Adrenal gland (tissue), 19 donors: ENCODE measurements at places on chromosomes 2 and 18. TPM values are rescaled to one million over a fixed set of nuclear protein-coding genes. Genes with fewer than 3 reads are reported as not detected.

GRCh38 chr18:55488473-55488872, 99.5 kb downstream of the TCF4 start:
- no peak for DNase-seq
- H3K27ac ChIP-seq = no peak overlapping the region
- no peak overlapping the region for H3K4me3 ChIP-seq
- H3K27me3 ChIP-seq = no peaks in the 10 kb centered on the region

DNA sequence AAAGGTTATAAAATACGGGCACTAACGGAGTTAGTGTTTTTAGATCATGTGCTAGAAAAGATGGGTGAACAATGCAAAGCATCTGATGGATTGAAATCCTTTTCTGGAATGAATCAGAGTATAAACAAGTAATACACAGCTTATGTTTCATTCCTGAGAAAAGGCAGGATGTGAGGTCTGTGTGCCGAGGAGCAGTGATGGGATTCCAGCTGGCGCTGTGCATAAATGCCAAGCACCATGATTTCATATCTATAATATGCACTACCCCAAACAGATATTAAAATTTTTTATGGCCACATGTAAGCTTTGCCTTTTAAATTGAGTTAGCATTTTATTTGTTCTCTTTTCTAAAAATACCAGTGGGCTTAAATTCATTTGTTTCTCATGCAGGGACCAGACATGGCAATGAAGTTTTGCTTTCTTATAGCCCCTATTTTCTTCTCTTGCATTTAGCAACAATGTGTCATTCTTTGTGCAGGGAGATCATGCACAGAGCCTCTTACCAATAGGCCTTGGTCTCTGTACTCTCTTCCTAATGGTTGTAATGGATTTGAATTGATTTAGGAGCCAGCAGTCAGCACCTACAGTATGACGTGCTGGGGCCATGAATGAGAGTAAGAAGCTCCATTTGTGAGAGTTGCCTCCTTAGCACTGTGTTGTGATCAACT, 323.9 kb downstream of the SLC8A1 start:
- H3K27ac ChIP-seq = no peak overlapping the region
- H3K27me3 ChIP-seq = no peaks in the 10 kb centered on the region
- H3K4me1 ChIP-seq = no peaks in the 10 kb centered on the region
- H3K36me3 ChIP-seq = no peaks in the 10 kb centered on the region
- no peak overlapping the region for H3K4me3 ChIP-seq

DNA sequence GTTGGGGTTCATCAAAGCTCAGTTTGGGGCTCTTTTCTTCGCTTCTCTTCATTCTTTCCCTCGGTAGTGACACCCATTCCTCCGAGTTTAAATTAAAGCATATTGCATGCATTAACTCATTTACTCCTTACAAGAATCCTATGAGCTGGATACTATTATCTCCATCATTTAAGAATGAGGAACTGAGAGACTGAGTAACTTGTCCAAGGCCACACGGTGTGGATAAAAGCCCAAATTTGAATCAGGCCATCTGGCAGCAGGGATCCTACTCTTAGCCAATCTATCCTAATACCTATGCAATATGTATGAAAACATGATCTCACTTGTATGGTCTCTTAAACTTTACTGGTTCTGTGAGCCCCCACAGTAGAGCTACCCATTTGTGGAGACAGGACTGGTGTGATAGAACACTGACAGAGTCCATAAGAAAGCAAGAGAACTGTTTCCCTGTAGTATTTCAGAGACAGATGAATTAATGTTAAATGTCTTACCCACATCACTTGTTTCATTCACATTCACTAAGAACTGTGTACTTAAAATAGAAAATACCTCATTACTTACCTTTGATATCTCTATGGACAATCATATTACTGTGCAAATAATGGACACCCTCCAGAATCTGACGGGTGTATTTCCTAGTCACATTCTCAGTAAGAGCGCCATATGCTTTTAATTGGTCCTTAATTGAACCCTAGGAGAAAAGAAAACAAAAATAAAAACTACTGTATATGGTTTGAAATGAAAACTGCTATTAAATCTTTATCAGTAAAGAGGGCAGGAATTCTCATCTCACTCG, 20.4 kb upstream of the ERCC3 start:
- no peak overlapping the region for H3K27ac ChIP-seq
- H3K27me3 ChIP-seq = no peaks in the 10 kb centered on the region
- H3K36me3 ChIP-seq = no peaks in the 10 kb centered on the region
- no peak for DNase-seq
- H3K4me1 ChIP-seq = no peaks in the 10 kb centered on the region

DNA sequence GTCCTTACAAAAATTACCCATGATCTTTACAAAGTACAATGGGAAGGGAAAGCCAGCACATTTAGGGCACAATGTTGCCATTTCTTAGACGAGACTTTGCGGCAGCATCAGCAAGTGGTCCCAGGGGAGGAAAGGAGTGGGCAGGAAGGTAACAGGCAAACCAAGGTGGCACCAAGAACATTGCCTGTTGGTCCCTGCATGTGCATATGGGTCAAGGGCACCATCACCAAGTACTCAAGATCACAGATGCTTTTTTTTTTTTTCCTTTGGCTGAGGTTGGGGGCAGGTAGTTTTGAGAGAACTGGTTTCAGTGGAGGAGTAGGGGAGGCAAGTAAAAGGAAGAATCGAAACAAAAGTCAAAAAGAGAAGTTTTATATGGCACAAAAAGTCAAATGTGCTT, 752 bp upstream of the CYTIP start:
- H3K27me3 ChIP-seq = no peaks in the 10 kb centered on the region
- no peak for DNase-seq
- H3K36me3 ChIP-seq = no peaks in the 10 kb centered on the region
- H3K27ac ChIP-seq = no peak overlapping the region

DNA sequence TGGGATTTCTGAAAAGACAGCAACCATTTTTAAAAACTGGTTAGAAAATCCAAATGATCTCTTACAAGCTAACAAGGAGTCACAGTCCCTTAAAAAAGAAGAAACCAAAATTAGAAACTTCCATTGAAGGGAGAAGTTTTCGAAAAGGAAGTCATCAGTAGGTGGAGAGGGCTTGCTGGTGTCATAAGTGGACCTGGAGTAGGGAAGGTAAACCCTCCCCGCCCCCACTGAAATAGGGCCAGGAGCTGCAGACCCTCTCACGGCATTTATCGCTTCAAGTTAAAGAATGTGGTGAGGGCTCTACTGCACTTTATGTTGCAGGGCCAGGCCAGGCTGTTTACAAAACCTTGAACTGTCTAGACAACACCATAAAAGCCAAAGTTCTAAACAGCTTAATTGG, 2.9 kb downstream of the HOXD11 start:
- peaks cover 96% of the 10 kb centered on the region for H3K27me3 ChIP-seq
- H3K4me1 ChIP-seq = no peaks in the 10 kb centered on the region
- H3K36me3 ChIP-seq = no peaks in the 10 kb centered on the region
- no peak overlapping the region for H3K4me3 ChIP-seq
- H3K27ac ChIP-seq = no peak overlapping the region

Gene LDLRAD4
- 16.6 TPM for polyA plus RNA-seq

Gene SP100
- polyA plus RNA-seq = 77.6 TPM

DNA sequence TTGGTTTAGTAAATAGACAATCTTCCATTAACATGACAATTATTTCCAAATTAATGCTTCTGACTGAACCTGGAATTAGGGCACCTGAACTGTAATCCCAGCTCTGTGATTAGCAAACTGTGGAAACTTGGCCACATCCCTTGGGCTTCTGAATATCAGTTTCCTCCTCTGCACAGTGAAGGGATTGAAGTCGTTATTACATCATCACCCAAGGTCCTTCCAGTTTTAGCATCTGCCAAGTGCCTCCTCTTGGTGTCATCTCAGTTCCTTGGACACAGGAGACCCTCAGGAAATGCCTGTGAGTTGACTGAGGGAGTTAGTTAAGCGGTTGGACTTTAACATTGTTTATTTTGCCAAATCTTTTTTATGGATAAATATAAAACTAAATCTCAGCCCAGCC, 64.8 kb downstream of the MOGAT1 start:
- no peaks in the 10 kb centered on the region for H3K36me3 ChIP-seq
- no peak for DNase-seq
- H3K4me1 ChIP-seq = no peaks in the 10 kb centered on the region
- H3K4me3 ChIP-seq = no peak overlapping the region
- H3K27ac ChIP-seq = no peak overlapping the region
